ENCODE measurements at places on chromosomes 5 and 9.

DNA sequence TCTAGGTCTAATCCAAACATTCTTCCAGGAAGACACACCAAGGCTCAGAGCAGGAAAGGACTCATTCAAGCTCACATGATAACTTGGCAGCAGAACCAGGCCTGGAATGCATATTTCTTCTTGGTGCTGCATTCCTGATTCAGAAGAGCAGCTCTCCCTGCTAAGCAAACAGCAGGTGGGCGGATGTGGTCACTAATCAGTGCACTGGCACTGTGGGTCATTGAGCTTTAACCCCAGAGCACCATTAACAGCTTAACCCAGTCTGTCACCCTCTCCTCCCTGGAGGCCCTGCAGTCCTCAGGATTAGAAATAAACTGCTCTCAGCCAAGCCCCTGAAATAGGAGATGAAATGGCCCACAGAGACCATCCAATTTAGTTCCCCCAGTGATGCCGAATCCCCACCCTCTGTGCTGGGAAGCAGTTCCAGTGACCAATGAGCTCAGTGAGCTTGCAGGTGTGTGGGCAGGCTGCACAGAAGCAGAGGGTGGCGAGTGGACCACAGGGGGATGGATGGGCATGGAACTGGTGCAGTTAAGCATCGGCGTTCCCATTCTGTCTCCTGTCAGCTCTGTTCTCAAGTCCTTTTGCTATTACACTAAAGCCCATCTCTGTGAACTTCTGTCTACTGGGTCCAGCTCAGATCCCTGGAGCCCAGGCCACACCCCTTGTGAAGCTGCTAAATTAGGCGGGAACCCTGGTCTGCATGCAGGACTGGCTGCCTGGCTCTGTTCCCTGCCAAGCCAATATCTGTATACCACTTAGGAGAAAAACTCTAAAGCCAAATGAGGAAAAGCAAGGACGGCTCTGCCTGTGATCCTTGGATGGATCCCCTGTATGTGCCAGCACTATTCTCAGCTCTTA, 16.6 kb upstream of the MEGF9 start:
- DNase-seq = peak; percentile 96

DNA sequence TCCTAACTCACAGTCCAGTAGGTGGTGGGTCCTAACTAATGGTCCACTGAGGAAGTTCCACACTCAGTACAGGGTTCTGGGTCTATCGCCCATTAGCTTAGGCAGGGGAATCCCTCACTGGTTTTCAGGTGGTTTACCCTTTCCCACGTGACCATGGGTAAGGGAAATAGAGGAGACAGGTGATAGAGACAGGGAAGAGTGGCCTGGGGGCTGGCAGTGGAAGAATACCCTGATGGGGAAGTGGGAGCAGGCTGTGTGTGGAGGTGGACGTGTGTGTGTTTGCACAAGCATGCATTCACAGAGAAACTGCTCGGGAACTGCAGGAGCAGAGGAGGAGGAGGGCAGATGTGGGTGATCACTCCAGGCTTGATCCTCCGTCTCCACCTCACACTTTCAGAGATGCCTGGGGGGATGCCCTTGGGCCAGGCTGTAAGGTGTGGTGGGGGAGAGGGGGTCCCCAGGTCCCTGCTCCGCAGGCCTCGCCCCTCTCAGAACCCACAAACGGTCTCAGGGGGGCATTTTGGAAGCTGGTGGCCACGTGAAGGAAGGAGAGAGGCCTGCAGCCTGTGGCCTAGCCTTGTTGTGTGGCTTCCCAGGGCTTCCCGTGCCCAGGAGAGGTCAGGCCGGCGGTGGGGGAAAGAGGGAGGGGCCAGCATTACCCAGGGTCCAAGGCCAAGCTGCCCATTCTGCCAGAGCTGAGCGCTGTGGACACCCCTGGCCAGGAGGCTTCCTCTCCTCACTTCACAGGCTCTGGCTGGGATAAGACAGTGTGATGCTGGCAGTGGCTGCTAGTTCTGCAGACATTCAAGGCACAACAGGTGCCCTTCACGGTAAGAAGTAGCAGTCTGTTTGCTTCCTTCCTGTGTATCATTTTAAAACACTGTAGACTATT, 80.0 kb downstream of the OTULIN start:
- no peak for DNase-seq

GRCh38 chr5:102523541-102524175, 24.9 kb upstream of the SLCO6A1 start:
- no peak for DNase-seq

DNA sequence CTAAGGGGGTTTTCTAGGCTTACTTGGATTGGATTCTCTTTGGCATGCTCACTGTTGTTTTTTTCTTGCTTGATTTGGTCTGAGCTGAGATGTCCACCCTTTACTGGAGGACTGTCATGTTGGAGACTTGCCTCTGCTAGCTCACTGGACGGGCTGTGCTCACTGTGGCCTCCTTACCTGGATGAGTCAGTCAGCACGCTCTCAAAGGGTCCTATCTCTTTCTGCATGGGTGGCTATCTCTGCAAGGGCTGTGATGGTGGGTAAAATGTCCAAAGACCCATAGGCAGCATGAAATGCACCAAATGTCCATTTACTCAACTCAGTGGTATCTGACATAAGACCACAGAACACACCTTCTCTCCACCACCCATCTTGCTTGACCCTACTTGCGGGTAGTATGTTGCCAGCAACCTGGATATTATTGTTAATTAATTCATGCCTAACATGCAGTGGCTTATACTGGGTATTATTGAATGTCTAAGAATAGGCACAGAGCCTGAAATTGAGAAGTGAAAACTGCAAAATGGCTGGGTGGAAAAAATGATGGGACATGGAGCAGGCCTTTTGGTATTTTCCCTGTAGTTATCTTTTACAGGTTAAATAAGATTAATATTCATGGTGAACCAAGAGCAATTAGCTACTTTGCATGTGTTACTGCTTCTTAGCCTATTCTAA, 68.9 kb upstream of the TLE1 start:
- DNase-seq = no peak

- DNase-seq = no peak
Observed at GRCh38 chr9:14661421-14662059, 31.7 kb downstream of the ZDHHC21 start.

GRCh38 chr9:127813686-127814226, 11.1 kb downstream of the FPGS start:
- DNase-seq = no peak

- DNase-seq = no peak
Observed at GRCh38 chr5:143635146-143635752, 176.7 kb upstream of the HMHB1 start.

Measured in Caki2 (cell line).